ENCODE measurements at places on chromosomes 7 and 10. TPM values are rescaled to one million over a fixed set of nuclear protein-coding genes. Genes with fewer than 3 reads are reported as not detected.

C10orf67 gene
- 0.14 TPM for total RNA-seq

TUBB8 gene
- total RNA-seq = under 0.01 TPM

LRRTM3 gene
- not detected for total RNA-seq

CCZ1B gene
- total RNA-seq = 43.9 TPM

CALY gene
- total RNA-seq = not detected

C7orf33 gene
- total RNA-seq = not detected

POLR2J3 gene
- 32.2 TPM for total RNA-seq

CFAP58 gene
- 1.3 TPM for total RNA-seq

TUBGCP2 gene
- 61.8 TPM for total RNA-seq

PRF1 gene
- total RNA-seq = under 0.01 TPM

NODAL gene
- total RNA-seq = not detected

VWDE gene
- not detected for total RNA-seq

GPRIN2 gene
- under 0.01 TPM for total RNA-seq

ITGB1 gene
- total RNA-seq = 3,156 TPM

DLD gene
- total RNA-seq = 40.1 TPM

CREB5 gene
- total RNA-seq = 5.8 TPM

PRSS2 gene
- total RNA-seq = not detected

CALML3 gene
- total RNA-seq = under 0.01 TPM

GRID2IP gene
- total RNA-seq = not detected

PAPOLB gene
- 0.14 TPM for total RNA-seq

AFAP1L2 gene
- 0.14 TPM for total RNA-seq

NPSR1 gene
- not detected for total RNA-seq

ANKRD1 gene
- total RNA-seq = 0.18 TPM

IKZF5 gene
- 1.9 TPM for total RNA-seq

OR2A1 gene
- not detected for total RNA-seq

SIRT1 gene
- 13.9 TPM for total RNA-seq

LIPK gene
- not detected for total RNA-seq

CCDC201 gene
- not detected for total RNA-seq

FMC1 gene
- 16.6 TPM for total RNA-seq

BAIAP2L1 gene
- 1.4 TPM for total RNA-seq

GNGT1 gene
- 0.37 TPM for total RNA-seq

ABCF2 gene
- 62.2 TPM for total RNA-seq

OR2A42 gene
- total RNA-seq = not detected

UROS gene
- total RNA-seq = 71.7 TPM

ITGA8 gene
- total RNA-seq = 1.3 TPM

HEPACAM2 gene
- total RNA-seq = under 0.01 TPM

TRPV5 gene
- not detected for total RNA-seq

SOSTDC1 gene
- total RNA-seq = not detected

ASB10 gene
- total RNA-seq = not detected

GNAT3 gene
- total RNA-seq = not detected

CYP2C19 gene
- total RNA-seq = not detected

FEZF1 gene
- total RNA-seq = not detected

PRLHR gene
- total RNA-seq = not detected

CELF2 gene
- total RNA-seq = 4.0 TPM

CHST12 gene
- total RNA-seq = 2.6 TPM

TSPAN12 gene
- 10.8 TPM for total RNA-seq

TRUB1 gene
- total RNA-seq = 26.8 TPM

ZNF789 gene
- total RNA-seq = 3.6 TPM

BBIP1 gene
- 28.9 TPM for total RNA-seq

FAM24B gene
- total RNA-seq = 2.6 TPM

FAM241B gene
- total RNA-seq = not detected

NXPH1 gene
- not detected for total RNA-seq

OR9A2 gene
- not detected for total RNA-seq

All from smooth muscle cell of bladder (primary cell).